HFF-Myc (cell line): ENCODE measurements at places on chromosomes 1 and 21.
A peak's percentile ranks its signal among the peaks of the same experiment; 100 is the strongest.

- DNase-seq, result no peak
Measured at GRCh38 chr1:21152423-21153100, 24.1 kb downstream of the EIF4G3 start.

- no peak for DNase-seq
Measured at GRCh38 chr1:224193319-224193966, 10.4 kb downstream of the DEGS1 start.

DNA sequence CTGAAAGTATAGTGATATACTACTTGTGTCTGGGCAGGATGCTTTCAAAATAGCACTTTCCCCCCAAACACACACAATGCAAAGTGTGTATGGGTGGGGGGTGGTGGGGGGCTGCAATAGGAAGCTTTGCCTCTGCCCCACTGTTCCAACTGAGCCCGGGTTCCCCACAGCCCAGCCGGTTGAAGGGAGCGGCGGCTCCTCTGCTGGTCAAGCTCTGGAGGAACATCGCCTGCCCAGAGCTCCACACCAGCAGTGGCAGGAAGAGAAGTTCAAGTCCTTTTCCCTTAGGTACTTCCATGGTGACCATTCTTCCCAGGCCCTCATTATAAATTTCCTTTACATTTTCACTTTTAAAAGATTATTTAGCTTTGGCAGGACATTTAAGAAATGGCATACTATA is 74.9 kb downstream of the CAPZB start:
- DNase-seq, result no peak

DNA sequence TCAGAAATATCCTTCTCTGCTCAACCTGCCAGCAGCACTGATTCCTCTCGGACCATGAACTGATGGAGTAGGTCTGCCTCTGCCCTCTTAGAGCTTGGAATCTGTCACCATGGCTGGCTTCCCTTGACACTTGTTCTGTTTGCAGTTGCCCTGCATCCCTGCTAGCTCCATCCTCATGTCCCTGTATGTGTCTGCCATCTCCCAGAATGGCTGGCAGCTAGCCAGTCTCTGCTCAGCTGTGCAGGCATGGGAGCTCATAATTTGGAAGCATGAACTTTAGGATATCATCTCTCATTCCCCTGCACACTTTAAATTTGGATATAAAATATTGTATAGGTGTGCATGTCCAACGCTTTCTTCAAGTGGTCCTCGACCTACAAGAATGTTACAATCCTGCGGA is 95.4 kb downstream of the C1orf94 start:
- no peak for DNase-seq

GRCh38 chr21:44508426-44508710 is 31.6 kb downstream of the KRTAP10-1 start:
- DNase-seq, result no peak

- no peak for DNase-seq
Measured at GRCh38 chr1:174956976-174957375, 42.8 kb upstream of the CACYBP start.

DNA sequence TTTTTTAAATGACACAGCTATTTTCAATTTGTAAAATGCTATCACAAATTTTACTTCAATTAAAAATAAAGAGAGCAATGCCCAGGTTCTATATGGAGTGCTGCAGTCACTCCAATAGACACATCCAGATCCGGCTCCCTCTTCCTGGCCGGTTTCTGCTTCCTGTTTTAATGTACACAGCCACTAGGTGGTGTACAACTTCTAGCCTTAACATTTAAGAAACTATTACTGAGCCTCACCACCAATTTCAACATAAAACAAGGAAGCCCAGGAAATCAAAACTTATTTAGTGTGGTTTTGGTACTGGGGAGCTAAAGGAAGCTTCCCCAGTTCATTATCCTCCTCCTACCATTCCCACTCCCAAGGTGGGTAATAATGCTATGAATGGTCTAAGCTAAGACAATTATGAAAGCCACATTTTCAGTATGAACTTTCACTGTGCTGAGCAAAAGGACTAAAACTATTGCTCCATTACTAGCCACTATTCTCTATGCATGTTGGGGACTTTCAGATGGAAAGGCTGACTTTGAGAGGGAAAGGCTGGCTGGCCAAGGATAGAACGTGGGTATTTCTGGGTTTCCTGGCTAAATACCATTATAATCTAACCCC is 25.5 kb upstream of the MTMR11 start:
- peak; percentile 42 for DNase-seq

DNA sequence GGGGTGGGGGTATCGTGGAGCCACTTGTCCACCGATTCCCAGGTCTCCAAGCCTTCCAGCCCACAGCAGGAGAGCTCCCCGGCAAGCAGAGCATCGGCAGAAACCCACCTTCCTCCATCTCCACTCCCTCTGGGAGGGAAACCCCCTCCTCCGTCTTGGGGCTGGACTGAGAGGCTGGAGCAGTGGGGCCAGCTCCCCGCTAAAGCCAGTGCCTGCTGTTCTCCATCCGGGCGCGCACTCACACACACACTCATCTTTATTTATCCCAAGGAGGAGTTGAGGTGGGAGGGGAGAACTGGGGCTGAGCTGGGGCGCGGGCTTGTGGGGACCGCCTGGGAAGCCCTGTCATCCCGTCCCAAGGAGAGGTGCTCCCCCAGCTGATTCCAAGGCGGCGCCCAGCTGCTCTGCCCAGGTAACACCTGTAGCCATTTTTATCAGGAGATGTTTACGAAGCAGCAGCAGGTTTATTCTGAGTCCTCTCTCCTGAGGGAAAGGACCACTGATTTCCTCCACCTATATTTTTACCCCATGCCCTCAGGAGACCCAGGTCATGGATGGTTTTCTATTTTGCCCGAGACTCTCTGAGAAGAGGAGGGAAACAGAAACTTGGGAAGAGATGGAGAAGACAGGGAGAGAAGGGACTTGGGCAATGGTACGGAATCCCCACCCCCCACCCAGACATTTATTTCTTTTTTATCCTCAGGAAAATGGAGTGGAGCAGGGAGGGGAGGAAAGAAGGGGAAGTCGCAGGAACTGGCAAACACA is 2.1 kb downstream of the KCNN3 start:
- no peak for DNase-seq

DNA sequence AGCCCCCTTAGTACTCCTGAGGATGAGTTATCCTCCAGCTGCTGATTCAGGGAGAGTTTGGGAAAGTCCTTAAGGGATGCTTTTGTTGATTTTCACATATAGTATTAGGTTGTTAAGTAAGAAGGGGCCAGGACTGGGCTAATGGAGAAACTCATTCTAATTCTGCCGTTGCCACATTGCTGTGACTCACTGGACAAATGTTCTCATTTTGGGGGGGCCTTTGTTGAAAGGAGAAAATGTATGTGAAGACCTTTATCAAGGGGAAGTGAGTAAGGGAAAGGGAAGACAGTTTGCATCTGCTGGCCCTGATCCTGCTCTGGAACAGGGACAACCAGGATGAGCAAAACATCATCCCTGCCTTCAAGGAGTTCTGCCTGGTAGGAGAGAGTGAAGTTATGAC is 123.2 kb upstream of the FGGY start:
- no peak for DNase-seq

DNA sequence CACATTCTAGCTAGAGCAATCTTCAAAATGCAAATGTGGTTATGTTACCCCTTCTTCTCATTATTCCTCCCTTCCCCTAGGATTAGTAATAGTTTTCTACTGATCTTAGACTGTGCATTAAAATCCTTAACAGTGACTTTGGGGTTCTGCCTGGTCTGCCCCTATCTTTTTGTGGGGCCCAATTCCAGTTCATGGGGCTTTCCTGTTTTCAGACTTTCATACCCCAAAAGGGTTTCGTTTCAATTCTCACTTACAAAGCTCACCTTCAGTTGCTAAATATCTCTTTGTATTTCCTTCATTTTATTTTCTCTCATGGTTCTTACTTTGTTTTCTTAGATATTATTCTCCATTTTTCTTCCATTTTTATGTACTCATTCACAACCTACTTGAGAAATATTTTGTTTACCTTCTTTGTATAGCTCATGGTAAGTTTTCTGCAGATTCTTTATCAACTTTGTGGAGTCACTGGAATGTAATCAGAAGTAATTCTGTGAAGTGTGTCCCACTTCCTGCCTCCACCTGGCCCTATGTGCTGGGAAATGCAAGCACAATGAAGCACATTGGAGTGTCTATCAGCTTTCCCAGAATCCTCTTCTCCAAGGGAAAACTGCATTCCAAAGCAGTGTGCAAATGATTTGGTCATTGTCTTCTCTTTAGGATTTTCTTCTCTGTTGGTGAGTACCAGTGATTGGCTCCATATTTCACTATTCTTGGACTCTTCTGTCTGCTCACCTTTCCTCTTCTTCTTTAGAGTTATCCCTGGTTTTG is 350.2 kb downstream of the ZNF326 start:
- no peak for DNase-seq

DNA sequence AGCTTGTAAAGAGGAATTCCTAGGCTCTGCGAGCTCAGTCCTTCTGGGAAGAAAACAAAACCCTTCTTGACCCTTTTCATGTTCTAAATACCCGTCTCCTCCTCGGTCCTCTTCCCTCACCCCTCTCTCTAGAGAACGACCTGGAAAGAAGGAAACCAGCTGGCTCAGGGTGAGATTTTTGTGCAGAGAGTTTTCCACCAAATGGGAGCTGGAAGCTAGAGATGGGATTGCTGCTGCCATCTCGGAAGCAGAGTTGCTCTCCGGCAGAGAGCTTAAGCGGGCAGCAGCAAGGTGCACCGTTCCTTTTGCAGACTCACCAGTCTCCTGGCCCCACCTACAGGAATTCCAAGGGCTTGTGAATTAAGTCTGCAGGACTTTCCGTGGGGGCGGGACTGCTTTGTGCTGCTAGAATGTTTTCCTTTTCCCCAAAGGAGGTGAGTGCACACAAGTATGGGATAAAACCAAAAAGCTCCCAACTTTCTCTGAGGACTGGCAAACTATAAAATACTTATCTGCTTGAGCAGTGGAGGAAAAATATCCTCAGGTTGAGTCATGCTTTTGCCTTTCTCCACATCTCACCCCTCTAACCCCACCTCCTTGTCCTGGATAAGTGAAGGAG is 29.1 kb upstream of the KIAA0040 start:
- DNase-seq, result no peak

DNA sequence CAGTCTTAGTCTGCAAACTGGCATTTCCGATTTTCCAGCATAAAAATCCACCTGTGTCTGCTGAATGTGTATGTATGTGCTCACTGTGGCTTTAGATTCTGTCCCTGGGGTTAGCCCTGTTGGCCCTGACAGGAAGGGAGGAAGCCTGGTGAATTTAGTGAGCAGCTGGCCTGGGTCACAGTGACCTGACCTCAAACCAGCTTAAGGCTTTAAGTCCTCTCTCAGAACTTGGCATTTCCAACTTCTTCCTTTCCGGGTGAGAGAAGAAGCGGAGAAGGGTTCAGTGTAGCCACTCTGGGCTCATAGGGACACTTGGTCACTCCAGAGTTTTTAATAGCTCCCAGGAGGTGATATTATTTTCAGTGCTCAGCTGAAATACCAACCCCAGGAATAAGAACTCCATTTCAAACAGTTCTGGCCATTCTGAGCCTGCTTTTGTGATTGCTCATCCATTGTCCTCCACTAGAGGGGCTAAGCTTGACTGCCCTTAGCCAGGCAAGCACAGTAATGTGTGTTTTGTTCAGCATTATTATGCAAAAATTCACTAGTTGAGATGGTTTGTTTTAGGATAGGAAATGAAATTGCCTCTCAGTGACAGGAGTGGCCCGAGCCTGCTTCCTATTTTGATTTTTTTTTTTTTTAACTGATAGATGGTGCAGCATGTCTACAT is 2.5 kb upstream of the OLFML3 start:
- no peak for DNase-seq

- DNase-seq, result no peak
Measured at GRCh38 chr1:109768335-109768650, 4.6 kb upstream of the EPS8L3 start.

DNA sequence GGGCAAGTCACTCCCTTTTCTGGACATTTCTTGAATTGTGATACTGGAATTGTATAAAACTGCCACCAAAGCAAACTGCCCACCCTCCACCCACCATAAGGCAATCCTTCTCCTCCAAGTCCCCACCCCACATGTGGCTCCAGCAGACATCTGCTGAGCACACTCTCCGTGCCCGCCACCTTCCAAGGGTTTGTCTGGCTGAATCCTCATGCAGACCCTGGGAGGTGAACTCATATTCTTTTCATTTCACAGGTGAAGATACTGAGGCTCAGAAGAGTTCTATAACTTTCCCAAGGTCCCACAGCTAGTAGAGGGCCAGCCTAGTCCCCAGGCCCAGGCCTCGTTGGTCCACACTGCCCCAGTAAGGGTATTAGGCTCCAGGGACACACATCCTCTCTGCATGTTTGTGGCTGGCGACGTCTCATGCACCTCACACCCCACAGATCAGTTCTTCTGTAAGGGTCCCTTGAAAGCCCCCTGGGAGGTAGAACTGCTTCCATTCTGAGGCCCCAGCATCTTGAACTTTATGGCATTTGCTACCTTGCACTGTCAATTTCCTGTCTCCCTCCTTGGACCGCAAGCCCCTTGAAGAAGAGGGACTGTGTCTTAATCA is 14.1 kb downstream of the CNTN2 start:
- DNase-seq, result no peak

- DNase-seq, result no peak
Measured at GRCh38 chr1:10960411-10961299, 51.8 kb upstream of the TARDBP start.

- no peak for DNase-seq
Measured at GRCh38 chr1:190179817-190180216, 297.8 kb downstream of the BRINP3 start.

GRCh38 chr1:59046134-59046533 is 250.8 kb upstream of the FGGY start:
- no peak for DNase-seq

DNA sequence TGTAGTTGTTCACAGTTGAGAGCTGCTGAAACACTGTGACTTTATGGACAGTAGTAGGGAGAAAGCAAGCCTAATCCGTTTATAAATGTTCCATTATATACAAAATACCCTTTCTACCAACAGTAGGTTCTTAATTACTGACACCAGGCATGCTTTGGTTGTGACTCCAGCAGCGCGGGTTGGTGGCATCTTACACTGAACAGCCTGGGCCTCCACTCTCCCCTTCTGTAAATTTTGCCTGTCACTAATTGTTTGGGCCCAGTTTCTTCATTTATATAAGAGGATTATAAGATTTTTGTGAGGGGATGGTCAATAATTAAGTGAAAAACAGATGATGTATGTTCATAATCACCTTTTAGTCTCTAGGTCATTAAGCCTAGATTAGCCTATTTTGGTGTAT is 58.2 kb downstream of the ITSN1 start:
- no peak for DNase-seq

GRCh38 chr1:116389013-116389412 is 16.0 kb downstream of the ATP1A1 start:
- no peak for DNase-seq

GRCh38 chr21:38083535-38083934 is 167.3 kb upstream of the KCNJ6 start:
- DNase-seq, result no peak

DNA sequence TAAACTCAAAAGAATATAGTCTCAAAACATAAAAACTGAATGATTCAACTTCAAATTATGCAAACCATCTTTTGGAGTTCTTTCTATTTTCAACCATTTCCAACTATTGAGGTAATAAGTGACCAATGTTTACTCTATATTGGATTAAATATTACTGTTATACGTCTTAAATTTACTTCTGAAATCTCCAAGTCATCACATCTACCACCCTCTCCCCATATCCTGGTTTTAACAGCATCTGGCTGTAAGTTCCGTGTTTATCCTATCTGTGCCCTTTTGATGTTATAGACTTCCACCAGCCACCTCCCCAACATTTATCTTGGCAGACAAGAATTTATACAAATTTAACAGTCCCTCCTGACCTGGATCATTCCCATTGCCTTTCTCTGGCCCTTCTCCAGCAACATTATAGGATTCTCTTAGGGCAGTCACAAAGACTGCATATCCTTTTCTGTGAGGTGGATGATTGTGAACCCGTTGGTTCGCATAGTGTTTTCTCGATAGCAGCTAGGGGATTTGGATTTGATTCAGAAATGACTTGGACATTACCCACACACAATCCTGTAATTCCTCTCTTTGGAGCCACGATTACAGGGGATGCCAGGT is 313.4 kb upstream of the FMN2 start:
- DNase-seq, result no peak
